ENCODE measurements at places on chromosomes 1 and 21. TPM values are rescaled to one million over a fixed set of nuclear protein-coding genes. Genes with fewer than 3 reads are reported as not detected.

Gene S100A7A
- total RNA-seq: not detected

Gene CFAP45
- total RNA-seq: 2.6 TPM

- no peaks in the 10 kb centered on the region for H3K36me3 ChIP-seq
- no peak overlapping the region for H3K4me3 ChIP-seq
- no peak for DNase-seq
These were observed 5.1 kb upstream of the ENAH start for GRCh38 chr1:225658041-225658440.

DNA sequence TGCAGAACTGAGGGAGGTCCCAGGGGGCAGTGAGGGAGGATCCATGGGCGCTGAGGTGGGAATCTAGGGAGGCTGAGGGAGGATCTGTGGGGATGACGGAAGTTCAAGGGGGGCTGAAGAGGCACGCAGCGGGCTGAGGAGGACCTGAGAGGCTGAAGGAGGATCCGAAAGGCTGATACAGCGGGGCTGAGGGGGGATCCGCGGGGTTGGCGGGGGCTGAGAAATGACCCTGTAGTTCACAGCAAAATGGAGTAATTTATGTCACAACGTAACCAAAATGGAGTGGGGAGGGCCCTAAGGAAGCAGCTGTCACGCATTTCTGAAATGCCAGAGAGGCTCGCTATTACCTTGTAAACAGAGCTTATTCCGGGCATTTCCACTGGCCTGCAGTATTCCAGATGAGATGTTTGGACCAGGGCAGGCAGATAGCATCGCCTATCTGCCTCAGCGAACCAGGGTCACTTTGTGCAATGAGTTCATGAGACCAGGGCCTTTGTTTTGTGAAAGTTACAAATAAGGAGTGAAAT lies 926 bp upstream of the MRPL55 start:
- DNase-seq: no peak
- no peaks in the 10 kb centered on the region for H3K27me3 ChIP-seq
- peaks cover 9% of the 10 kb centered on the region for H3K4me1 ChIP-seq

Gene C2CD2
- total RNA-seq: 73.8 TPM

Gene CFHR1
- not detected for total RNA-seq

Data from breast epithelium (tissue), 4 donors.